CD4-positive, alpha-beta memory T cell (primary cell): ENCODE measurements at places on chromosomes 6 and 20. TPM values are rescaled to one million over a fixed set of nuclear protein-coding genes. Genes with fewer than 3 reads are reported as not detected.

The ADTRP gene
- total RNA-seq: 7.0 TPM

DNA sequence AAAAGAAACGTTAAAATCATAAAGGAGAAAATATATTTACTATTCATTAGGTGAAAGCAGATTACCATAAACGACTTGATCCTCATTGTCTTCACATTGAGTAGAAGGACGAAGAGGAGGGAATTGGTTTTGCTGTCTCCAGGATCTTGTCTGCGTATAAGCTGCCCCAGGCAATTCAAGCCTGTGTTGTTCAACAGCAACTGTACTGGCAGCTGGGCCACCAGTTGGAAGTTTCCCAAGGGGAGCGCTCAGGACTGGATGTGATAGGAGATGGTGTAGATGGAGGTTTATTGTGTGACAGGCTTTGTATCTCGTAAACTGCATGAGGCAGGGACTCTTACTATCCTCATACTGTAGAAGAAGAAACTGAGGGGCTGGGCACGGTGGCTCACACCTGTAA, 3.9 kb upstream of the FANCE start:
- no peak for DNase-seq

DNA sequence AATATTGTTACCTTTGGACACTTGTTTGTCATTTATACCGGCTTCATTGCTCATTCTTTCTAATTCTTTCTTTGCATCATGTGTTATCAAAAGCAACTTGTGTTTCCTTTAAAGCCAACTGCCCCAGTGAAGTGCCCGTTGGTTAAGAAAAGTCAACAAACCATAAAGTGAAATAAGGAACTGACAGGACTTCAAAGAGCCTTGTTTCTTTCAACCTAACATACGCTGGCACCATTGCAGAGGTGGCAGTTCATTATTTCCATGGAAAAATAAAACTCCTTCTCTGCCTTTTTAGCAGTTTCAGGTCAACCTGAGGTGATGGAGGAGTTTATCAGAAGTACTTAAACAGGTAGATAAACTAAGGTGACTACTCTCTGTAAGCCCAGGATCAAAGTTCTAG, 28.8 kb downstream of the FERMT1 start:
- no peak for DNase-seq

DNA sequence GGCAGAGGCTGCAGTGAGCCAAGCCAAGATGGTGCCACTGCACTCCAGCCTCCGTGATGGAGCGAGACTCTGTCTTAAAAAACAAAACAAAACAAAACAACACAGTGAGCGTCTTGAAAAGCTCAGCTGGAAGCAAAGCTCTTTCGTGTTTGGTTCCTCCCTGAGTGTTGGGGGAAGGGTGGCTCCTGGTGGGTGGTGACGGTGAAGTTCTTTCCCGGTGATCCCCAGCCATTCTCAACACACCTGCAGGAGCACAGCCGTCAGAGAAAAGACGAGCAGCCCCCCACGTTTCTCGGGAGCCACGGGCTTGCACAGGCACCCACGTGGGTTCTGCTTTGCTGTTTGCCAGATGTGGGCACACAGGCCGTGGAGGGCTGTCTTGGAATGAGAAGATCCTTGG, 3.2 kb downstream of the BHLHE23 start:
- DNase-seq: no peak

- no peak for DNase-seq
These were observed 6.9 kb upstream of the MANBAL start for GRCh38 chr20:37282556-37282955.

GRCh38 chr6:63844287-63844686, 208.7 kb downstream of the PHF3 start:
- no peak for DNase-seq
